Activated T-cell treated with anti-CD3 and anti-CD28 coated beads, Interleukin-2, amount 50 U/mL, for 72 hours (primary cell): ENCODE measurements at places on chromosomes 3 and 15. TPM values are rescaled to one million over a fixed set of nuclear protein-coding genes. Genes with fewer than 3 reads are reported as not detected.

The LRRC15 gene
- not detected for total RNA-seq

The POLQ gene
- 20.4 TPM for total RNA-seq

The CORO2B gene
- not detected for total RNA-seq

The CHAC1 gene
- 83.0 TPM for total RNA-seq

The FAM3D gene
- total RNA-seq, result not detected

The GUCA1C gene
- total RNA-seq, result not detected

The KY gene
- total RNA-seq, result not detected

The DNAH12 gene
- 0.21 TPM for total RNA-seq

The STRIT1 gene
- total RNA-seq, result not detected

The CIB2 gene
- 3.2 TPM for total RNA-seq

The P2RY13 gene
- total RNA-seq, result not detected

The ACP3 gene
- not detected for total RNA-seq

The RTP4 gene
- total RNA-seq, result 3.4 TPM

The CSPG5 gene
- total RNA-seq, result 0.48 TPM

The PP2D1 gene
- total RNA-seq, result not detected

The LMCD1 gene
- 2.9 TPM for total RNA-seq

The CCR5 gene
- 1.4 TPM for total RNA-seq

The LINGO1 gene
- 0.17 TPM for total RNA-seq

The ADIPOQ gene
- total RNA-seq, result not detected

The RPUSD3 gene
- 53.7 TPM for total RNA-seq
